ENCODE measurements at places on chromosomes 11 and 22. TPM values are rescaled to one million over a fixed set of nuclear protein-coding genes. Genes with fewer than 3 reads are reported as not detected.

The SMIM35 gene
- 0.44 TPM for polyA plus RNA-seq

The FOLR3 gene
- 0.84 TPM for polyA plus RNA-seq

The CPT1A gene
- polyA plus RNA-seq: 29.5 TPM

The CYP2D6 gene
- 172 TPM for polyA plus RNA-seq

DNA sequence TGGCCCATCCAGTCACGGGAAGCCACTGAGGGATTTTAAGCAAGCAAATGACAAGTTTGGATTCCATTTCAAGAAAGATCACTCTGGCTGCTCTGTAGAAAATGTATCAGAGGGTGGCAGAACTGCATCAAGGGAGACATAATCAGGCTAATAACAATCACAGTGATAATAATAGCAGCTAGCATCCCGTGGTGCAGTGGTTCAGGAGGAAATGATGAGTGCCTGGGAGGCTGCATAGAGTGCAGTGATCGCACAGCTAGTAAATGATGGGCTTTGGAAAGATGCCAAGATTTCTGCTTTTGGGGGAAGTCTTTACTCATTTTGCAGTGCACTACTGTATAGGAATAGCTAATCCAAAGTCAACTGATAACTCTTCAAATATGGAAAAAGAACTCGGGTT lies 35.8 kb downstream of the TNRC6B start:
- no peaks in the 10 kb centered on the region for H3K4me1 ChIP-seq
- no peak for DNase-seq
- no peaks in the 10 kb centered on the region for H3K27me3 ChIP-seq
- H3K36me3 ChIP-seq: peaks cover 10% of the 10 kb centered on the region

- no peak overlapping the region for H3K27ac ChIP-seq
- DNase-seq: no peak
- H3K4me3 ChIP-seq: no peak overlapping the region
- no peaks in the 10 kb centered on the region for H3K27me3 ChIP-seq
Observed at GRCh38 chr11:134038897-134039470, 29.9 kb upstream of the JAM3 start.

- no peak overlapping the region for H3K4me3 ChIP-seq
- H3K27me3 ChIP-seq: no peaks in the 10 kb centered on the region
- no peaks in the 10 kb centered on the region for H3K36me3 ChIP-seq
Observed at GRCh38 chr11:127815331-127815730, 772.0 kb downstream of the ETS1 start.

DNA sequence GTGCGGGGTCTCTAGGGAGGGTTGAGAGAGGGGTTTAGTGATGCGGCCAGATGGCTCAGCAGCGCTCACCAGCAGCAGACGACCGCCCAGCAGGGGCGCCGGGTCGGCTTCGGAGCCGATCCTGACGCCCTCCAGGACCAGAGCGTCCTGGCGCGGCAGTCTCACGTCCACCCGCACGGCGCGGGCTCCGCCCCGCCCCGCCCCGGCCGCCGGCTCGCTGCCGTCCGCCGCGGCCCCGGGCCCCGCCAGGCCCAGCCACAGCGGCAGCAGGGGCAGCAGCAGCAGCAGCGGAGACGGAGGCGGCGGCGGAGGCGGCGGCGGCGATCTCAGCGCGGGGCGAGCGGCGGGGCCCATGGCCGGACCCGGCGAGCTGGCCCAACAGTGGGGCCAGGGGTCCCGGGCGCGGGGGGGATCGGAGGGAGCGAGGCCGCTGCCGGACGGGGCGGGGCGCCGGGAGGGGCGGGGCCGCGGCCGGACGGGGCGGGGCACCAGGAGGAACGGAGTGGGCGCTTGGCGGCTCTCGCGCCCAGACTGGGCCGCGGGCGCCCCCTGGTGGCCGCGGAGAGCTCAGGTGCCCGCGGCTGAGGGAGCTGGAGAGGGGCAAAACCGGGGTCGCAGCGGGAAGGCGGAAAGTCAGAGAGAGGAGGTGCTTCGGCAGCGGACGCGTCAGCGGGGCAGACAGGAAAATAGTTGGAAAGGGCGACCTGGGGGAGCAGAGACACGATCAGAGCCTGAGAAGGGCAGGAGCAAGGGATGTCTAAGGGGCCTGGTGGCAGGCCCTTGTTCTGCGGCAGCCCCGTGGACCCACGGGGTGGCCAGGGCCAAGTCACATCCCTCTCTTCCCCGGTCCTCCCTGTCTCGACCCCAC lies at the start of gene RNF215:
RNF215 (minus strand) TSS at position 452 of the 868 bp plus-strand sequence; CDS start at position 354, 98 bp downstream.
- peak within 1 kb of the TSS; percentile 48 for H3K4me3 ChIP-seq
- H3K27me3 ChIP-seq: no peaks in the 10 kb centered on the region
- no peak within 1 kb of the TSS for H3K27ac ChIP-seq
- H3K4me1 ChIP-seq: no peaks in the 10 kb centered on the region

DNA sequence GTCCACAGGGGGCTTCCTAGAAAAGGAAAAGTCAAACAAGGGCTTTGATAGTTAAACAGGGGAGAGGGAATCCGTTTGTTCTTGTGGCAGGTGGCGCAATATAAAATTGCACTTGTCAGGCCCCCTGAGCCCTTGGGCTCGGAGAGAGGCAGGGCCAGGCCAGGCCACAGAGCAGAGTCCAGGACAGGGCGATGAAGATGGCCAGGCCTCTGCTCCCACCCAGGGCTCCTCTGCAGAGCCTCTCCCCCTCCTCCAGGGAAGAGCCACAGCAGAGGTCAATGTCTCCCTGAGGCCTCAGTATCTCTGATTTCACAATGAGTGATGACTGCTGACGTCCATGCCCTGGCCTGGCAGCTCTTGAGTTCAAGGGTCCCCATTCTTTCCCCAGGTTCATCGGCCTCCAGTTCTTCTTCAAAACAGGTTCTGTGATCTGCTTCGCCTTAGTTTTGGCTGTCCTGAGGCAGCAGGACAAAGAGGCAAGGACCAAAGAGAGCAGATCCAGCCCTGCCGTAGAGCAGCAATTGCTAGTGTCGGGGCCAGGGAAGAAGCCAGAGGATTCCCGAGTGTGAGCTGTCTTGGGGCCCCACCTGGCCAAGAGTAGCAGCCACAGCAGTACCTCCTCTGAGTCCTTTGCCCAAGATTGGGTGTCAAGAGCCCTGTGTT lies 36.4 kb upstream of the TPBGL start:
- H3K27ac ChIP-seq: no peak overlapping the region
- no peaks in the 10 kb centered on the region for H3K27me3 ChIP-seq
- DNase-seq: no peak
- H3K36me3 ChIP-seq: peaks cover 9% of the 10 kb centered on the region
- no peaks in the 10 kb centered on the region for H3K4me1 ChIP-seq

- DNase-seq: no peak
- H3K36me3 ChIP-seq: no peaks in the 10 kb centered on the region
- no peak overlapping the region for H3K27ac ChIP-seq
- H3K27me3 ChIP-seq: no peaks in the 10 kb centered on the region
- H3K4me1 ChIP-seq: no peaks in the 10 kb centered on the region
- no peak overlapping the region for H3K4me3 ChIP-seq
Observed at GRCh38 chr11:93407777-93408401, 77.3 kb downstream of the DEUP1 start.

GRCh38 chr11:2484576-2485125 lies 39.8 kb downstream of the KCNQ1 start:
- H3K27ac ChIP-seq: no peak overlapping the region
- no peak for DNase-seq
- no peaks in the 10 kb centered on the region for H3K27me3 ChIP-seq
- no peak overlapping the region for H3K4me3 ChIP-seq
- H3K4me1 ChIP-seq: no peaks in the 10 kb centered on the region

DNA sequence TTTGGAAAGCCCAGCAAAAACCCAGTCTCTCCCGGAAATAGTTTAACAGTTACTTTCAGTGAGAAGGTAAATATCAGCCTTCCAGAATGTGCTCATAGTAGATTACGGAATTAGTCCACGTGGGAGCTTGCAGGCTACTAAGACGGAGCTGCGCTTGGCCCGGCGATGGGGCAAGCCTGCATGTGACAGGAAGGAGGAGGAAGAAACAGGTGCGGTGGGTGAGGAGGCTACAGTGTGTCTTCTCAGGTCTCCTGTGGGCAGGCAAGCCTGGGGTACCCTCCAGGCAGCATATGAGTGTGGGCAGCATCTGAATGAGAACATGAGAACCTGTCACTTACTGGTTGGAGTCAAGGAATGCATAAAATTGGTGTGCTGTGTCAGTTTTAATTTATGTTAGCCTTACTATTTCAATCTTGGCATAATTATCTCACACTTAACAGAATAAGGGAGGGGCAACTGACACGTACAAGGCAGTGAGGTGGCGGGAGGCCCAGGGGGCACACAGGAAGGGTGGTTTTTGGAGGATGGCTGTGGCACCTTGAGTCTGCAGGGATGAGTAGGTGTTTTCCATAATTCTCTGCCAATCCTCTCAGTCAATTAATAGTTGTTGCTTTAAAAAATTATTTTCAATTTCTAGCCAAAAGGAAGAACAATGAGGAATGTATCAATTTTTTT lies 35.7 kb downstream of the CLMP start:
- no peaks in the 10 kb centered on the region for H3K36me3 ChIP-seq
- H3K27ac ChIP-seq: no peak overlapping the region
- no peak for DNase-seq

DNA sequence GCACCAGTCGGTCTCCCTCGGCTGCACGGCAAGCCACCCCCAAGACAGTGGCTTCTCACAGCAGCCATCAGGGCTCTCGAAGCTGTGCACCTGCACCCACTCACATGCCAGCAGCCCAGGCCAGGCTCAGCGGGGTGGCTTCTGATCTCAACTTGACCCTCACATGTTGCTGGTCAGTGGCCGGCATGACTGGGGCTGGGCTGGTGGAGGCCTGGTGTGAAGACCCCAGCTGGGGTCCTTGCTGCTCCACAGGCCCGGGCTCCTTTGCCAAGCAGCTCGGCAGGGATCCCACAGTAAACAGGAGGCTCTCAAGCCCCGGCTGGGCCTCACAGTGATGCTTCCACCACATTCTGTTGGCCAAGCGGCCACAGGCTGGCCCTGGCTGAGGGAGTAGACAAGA lies 128.2 kb downstream of the BRD1 start:
- H3K27ac ChIP-seq: no peak overlapping the region
- H3K36me3 ChIP-seq: no peaks in the 10 kb centered on the region
- H3K4me3 ChIP-seq: no peak overlapping the region

DNA sequence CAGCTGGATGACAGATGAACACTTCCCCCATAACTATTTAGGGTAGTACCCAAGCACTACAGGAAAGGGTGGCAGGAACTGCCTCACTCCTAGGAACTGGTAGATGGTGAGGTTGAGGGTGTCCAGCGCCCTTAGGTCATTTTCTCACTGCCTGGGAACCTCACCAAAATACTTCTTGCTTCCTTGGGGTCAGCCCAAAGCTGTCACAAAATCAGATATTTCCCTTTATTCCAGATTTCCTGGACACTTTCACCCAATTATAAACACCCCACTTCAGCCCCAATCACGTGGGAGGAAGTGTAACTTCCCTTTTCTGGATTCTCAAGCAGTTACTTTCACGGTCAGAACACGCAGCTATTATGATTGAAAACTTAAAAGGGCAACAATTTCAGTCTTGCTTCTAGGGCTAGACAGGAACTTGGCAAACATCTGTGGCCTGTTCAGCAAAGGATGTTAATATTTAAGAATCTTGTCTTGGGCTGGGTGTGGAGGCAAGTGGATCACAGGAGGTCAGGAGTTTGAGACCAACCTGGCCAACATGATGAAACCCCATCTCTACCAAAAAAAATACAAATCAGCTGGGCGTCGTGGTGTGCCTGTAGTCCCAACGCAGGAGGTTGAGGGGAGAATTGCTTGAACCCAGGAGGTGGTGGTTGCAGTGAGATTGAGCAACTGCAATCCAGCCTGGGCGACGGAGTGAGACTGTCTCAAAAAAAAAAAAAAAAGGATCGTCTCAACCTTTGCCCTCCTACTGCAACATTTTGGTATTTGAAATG lies 4.0 kb downstream of the FTH1 start:
- no peaks in the 10 kb centered on the region for H3K36me3 ChIP-seq
- H3K27ac ChIP-seq: peak overlapping the region; percentile 76
- H3K4me3 ChIP-seq: no peak overlapping the region
- no peak for DNase-seq
- no peaks in the 10 kb centered on the region for H3K27me3 ChIP-seq

- peaks cover 22% of the 10 kb centered on the region for H3K36me3 ChIP-seq
- H3K27ac ChIP-seq: peak overlapping the region; percentile 88
- peak overlapping the region; percentile 99 for H3K4me3 ChIP-seq
- no peaks in the 10 kb centered on the region for H3K27me3 ChIP-seq
- peak; percentile 16 for DNase-seq
- no peaks in the 10 kb centered on the region for H3K4me1 ChIP-seq
Observed at GRCh38 chr11:17076517-17077239, 789 bp downstream of the RPS13 start.

DNA sequence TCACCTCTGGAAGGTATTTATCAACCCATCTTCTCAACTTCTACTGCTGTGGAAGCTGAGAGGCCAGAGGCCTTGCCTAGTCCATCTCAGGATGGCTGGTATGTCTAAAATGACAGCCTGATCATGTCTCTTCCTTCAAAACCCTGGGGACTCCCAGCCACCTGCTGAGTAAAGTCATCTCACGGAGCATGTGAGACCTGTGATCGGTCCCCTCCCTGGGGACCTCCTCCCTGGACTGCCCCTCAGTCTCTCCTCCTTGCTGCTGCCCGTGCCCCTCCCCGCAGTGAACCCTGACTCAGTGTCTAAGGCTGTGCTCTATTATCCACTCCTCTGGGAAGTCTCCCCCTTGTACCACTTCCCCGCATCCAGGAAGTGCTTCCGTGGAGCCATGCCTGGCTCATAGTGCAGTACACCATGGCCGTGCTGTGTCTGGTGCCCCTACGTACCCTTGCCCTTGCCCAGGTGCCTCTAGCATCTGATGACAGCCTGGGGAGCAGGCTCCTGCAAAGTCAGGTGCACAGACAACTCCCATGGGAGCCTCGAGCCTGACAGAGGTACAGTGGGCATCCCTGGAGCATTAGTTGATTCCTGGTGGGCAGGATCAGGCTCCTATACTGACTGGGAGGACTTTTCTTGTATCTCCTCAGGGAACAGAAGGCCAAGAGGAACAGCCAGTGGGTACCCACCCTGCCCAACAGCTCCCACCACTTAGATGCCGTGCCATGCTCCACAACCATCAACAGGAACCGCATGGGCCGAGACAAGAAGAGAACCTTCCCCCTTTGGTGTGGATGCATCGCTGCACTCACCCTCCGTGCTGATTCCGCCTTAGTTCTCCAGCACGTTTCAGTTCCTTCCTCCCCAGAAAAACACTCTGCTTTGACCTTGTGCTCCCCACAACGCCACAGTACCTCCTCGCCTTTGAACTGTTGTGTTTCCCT lies 13.8 kb downstream of the SMARCB1 start:
- H3K36me3 ChIP-seq: peaks cover 90% of the 10 kb centered on the region
- no peaks in the 10 kb centered on the region for H3K4me1 ChIP-seq
- H3K27ac ChIP-seq: no peak overlapping the region
- no peak overlapping the region for H3K4me3 ChIP-seq
- no peaks in the 10 kb centered on the region for H3K27me3 ChIP-seq

- no peak for DNase-seq
- H3K27ac ChIP-seq: no peak overlapping the region
- H3K4me1 ChIP-seq: peaks cover 11% of the 10 kb centered on the region
- H3K36me3 ChIP-seq: no peaks in the 10 kb centered on the region
Observed at GRCh38 chr11:76074148-76075095, 131.9 kb downstream of the WNT11 start.

- no peaks in the 10 kb centered on the region for H3K4me1 ChIP-seq
- H3K36me3 ChIP-seq: no peaks in the 10 kb centered on the region
- H3K27me3 ChIP-seq: no peaks in the 10 kb centered on the region
- DNase-seq: no peak
- no peak overlapping the region for H3K4me3 ChIP-seq
Observed at GRCh38 chr11:76662656-76663485, 7.7 kb downstream of the LRRC32 start.

Measured in small intestine (tissue), 16 donors.